Activated CD8-positive, alpha-beta memory T cell treated with anti-CD3 and anti-CD28 coated beads, Interleukin-2, amount 10 ng/mL, durations not matched to agents 7 days and 5 days (primary cell): ENCODE measurements at places on chromosomes 7 and 10. TPM values are rescaled to one million over a fixed set of nuclear protein-coding genes. Genes with fewer than 3 reads are reported as not detected.

- peak; percentile 73 for DNase-seq
These were observed 4.4 kb upstream of the GSTK1 start for GRCh38 chr7:143258831-143259230.

DNA sequence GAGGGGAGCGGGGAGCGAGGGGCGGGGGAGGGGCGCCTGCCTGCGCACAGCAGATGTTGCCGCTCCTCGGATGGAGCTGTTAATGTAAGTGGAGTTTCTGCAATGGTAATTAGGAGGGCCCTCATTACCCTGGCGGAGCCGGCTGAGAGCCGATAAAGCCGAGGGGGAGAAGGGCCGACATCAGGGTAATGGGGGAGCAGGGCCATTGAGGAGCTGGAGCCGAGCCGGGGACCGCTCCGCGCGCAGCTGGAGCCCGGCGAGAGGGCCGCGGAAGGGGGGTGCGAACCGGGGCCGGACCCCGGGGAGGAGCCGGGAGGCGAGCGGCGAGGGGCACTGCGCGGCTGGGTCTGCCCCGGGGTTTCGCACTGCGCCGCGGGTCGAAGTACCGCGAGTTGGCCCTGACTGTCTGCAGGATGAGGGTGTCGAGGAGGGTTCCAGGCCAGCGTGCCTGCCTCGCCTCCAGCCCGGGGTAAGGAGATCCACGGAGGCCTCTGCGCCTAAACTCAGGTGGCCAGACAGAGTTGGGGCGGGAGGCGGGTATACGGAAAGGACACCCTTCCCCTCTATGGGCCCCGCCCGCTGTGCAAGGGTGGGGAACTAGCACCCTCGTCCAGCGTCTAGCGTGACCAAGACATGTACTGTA is 55.0 kb upstream of the LBX1 start:
- no peak for DNase-seq

DNA sequence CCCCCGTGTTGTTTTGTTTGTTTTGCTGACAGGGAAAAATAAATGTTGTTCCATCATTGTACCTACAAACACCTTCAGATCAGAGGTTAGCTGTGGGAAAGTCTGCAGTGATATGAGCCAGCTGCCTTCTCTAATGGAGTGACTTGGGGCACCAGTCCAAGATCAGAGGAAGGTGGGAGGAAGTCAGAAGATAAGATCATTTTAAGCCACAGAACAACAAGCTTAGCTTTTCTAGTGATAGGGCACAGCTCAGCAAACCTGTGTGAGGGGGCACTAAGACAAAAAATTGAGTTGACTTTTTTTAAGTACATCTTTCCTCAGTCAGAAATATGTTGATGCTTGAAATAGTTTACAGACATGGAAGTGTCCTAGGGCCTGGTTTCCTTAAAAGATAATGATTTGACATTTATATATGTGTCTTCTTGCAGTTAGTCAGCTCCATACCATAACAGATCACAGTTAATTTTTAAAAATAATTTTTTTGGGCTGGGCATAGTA is 240.3 kb upstream of the KAT6B start:
- DNase-seq = peak; percentile 64

Gene STAG3
- total RNA-seq = 8.1 TPM

DNA sequence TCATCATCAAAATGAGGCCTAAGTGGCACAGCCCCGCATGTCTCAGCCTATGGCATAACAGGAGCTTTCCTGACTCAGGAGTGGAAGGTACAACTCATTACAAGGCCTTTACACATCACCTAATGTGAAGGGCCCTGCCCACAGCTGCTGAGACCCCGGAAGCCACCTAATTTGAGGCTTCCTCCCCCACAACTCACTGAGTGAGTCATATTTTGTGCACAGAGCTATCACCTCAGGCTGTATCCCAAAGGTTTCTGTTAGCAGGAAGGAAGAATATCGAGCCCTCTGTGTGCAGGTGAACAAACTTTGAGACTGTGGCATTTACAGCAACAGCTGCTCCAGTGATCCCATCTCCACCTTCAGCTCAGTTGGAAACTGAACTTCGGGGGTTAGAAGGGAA is 20.6 kb downstream of the HTR5A start:
- DNase-seq = peak; percentile 74
